ENCODE measurements at places on chromosomes 1 and 21. TPM values are rescaled to one million over a fixed set of nuclear protein-coding genes. Genes with fewer than 3 reads are reported as not detected.

DNA sequence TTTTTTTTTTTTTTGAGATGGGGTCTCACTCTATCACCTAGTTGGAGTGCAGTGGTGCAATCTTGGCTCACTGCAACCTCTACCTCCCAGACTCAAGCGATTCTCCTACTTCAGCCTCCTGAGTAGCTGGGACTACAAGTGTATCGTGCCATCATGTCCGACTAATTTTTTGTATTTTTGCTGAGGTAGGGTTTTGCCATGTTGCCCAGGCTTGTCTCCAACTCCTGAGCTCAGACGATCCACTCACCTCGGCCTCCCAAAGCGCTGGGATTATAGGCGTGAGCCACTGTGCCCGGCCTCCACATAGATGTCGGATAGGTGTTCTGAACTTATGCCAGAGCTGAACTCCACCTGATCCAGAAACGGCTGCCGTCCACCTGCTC, 21.1 kb downstream of the PLEKHM2 start:
- DNase-seq, result no peak

GRCh38 chr1:204445860-204446412, 34.3 kb upstream of the PPP1R15B start:
- no peak for DNase-seq

DNA sequence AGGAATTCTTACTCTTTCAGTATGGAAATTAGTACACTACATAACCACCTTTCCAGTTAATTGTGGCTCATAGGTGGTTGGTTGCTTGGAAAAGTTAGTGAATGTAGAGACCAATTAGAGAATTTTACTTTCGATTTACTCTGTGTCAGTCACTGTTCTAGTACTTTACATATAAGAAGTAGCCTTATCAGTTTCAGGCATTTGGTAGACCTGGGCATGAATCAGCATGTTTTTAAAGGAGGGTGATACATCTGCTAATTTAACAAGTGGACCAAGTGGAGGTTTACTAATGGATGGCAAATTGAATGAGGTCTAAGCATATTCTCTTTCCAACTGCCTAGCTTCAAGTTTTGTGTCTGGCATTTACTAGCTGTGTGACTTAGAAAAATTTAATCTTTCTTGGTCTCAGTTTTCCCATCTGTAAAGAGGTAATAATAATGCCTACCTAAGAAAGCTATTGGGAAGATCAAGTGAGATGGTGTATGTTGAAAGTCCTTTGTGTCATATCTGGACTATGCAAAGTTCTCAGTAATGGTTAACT, 1158.6 kb downstream of the PLA2G4A start:
- no peak for DNase-seq

The INKA2 gene
- 0.28 TPM for polyA plus RNA-seq

The SPATA46 gene
- polyA plus RNA-seq, result not detected

The HECTD3 gene
- 11.4 TPM for polyA plus RNA-seq

Measured in naive B cell (primary cell).